ENCODE measurements at places on chromosomes 3 and 15.

GRCh38 chr3:10962481-10963036, 30.0 kb upstream of the SLC6A1 start:
- no peak for DNase-seq

DNA sequence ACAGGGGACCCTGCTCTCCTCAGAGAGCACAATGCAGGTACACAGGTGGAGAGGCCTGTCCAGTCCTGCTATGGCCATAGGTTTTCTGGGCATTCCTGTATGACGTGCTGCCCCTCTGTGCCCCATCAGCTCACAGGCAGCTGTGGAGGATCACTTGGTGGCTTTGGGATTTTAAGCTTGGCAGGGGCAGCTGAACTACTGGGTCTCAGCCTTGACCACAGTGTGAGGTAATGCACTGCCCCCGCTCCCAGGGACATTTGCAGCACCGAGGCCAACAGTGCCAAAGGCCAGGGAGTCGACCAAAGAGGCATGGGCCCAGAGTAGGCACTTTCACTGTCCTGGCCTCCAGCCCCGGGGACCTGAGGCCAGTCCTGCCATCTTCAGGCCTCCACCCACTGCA, 46.2 kb downstream of the ZDHHC3 start:
- no peak for DNase-seq

DNA sequence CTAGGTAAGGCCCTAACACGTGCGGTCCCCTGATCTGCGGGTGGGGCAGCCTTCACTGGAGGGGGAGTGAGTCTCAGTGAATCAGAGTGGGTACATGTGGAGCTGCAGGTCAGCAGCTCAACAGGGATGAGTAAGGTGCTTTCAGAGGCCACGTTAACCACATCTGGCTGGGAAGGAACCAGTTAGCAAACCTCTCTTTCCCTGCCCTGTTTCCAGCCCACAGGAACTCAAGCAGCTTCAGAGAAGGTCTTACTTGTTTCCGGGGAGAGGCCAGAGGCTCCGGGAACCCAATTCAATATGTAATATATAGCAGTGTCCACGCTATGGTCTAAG, 175.3 kb downstream of the XXYLT1 start:
- DNase-seq = no peak

- peak; percentile 93 for DNase-seq
Measured at GRCh38 chr3:190345027-190345821, 23.0 kb upstream of the CLDN1 start.

DNA sequence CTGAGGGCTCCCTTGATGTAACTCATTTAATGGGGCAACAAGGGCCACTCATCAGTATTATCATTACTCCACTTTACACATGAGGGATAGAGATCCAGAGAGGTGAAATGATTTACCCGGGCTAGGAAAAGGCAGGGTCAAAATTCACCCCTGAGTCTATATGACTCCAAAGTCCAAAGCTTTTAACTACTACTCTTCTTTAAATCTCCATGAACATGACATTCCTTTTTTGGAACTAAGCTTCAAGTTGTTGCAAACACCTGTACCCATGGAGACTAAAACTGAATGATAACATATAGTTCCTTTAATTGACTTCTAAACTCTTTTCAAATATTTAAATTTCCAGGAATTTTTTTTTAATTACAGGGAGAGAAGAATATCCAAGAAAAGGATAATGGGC, 292.9 kb upstream of the GADL1 start:
- DNase-seq = no peak

GRCh38 chr15:60928210-60928609, 300.9 kb downstream of the RORA start:
- no peak for DNase-seq

DNA sequence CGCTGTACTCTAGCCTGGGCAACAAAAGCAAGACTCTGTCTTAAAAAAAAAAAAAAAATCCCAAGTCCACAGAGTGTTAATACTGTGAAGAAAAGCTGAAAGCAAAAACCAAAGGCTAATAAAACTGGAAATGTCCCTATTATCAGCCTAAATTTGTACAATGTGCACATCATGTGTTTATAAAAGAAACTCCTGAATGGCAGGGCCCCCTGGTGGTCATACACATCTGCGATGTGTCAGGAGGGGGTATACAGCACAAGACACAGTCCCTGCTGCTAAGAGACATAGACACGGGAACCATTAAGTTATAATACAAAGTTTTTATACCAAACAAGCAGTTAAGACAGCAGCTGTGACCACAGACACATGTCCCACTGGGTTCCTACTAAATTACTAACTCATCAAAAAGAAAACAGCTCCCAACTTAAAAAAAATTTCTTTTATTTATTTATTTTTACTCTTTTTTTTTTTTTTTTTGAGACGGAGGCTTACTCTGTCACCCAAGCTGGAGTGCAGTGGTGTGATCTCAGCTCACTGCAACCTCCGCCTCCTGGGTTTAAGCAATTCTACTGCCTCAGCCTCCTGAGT, 31.0 kb downstream of the IDH2 start:
- peak; percentile 83 for DNase-seq

DNA sequence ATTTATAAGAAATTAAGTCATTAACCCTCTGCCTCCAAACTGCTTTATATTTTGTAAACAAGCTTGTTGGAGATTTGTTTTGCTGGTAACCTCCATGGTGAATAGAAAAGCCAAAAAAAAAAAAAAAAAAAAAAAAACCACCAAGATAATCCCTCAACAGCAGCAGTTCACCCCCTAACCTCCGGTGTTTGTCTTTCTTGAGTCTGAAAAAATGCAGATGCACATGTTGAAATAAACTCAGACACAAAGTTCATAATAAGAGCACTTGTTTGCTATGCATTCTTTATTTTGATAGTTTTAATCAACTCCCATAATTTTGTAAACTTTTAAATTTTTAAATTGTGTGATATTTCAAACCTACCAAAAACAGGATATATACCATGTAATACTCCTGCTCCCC, 1.8 kb upstream of the PLCH1 start:
- no peak for DNase-seq

DNA sequence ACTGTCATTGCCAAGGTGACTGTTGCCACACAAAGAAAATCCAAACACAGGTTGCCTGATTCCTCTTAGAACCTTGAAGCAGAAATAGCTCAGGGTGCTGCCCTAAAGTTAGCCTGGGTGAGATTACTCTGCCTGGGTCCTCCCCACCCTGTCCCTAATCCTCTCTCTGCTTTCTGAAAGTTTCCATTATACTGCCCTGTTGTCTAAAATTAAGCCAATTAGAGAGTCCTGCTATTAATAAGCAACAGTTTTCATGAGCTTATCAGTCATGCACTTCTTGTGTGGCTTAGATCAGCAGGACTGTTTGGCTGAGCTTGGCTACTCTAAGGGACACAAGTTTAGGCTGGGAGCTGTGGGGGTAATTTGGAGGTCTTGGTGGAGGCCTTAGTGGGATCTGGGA, 334.7 kb upstream of the LRRFIP2 start:
- no peak for DNase-seq

DNA sequence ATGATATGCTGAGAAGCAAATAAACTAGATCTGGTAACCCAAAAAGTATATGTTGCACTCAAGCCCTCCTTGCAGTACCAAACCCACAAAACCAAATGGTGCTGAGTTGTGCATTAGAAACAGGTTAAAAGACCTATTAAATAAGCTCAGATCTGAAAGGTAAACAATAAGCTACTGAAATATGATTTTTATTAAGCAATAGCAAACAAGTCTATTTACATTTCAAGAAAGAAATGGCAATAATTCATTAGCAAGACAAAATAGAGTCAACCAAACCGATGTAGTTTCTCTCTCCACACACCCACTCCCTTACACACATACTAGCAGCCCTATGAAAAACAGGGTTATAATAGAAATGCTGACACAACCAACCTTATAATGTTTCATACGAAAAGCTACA, 760.3 kb downstream of the FHIT start:
- DNase-seq = no peak

DNA sequence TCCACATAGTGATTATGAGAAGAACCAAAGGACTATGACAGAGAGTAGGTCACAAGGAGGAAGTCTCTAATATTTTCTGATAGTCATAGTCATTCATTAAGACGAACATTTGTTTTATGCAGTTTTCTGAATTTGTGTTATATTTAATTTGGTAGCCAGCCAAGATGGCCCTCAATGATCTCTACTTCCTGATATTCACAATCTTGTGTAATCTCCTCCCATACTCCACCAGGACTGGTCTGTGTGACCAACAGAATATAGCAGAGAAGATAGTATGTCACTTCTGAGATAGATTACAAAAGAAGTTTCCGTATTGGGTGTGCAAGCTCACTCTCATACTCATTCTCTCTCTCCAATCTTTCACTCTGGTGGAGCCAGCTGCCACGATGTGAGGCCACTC, 30.8 kb downstream of the HLTF start:
- DNase-seq = no peak

GRCh38 chr3:63559884-63560283, 92.6 kb upstream of the SNTN start:
- no peak for DNase-seq

DNA sequence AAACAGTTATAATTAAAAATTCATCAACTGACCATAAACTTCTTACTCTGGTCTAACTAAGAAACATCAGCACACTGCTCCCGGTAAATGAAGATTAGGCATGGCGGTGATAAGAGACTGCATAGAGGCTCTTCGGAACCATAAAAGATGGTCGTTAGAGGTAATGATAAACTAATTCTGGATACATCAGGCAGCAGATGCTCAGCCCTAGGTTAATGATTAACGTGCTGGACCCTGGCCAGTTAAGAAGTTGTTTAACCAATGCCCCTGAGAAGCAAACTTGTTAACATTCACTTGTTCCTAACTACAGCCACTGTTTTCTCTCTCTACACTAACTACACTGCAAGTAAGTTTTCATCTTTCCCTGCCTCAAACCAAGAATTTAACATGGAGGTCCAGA, 111.5 kb downstream of the PDZRN3 start:
- no peak for DNase-seq

DNA sequence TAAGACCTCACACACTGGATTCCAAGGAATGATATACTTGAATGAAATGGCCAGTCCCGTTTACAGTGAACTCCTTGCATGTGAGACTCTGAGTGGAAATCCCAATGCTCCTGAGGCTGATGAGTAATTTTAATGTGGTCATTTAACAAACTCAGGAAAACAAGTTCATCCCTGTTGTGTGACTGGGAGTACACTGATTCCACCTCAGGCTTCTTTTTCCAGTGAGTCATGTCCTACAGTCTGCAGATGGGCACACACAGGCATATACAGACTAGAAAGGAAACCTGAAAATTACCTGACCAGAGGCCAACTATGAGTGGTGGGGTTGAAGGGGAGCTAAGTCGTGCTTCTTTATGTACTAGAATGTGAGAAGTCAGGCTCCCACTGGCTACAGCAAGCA, 5.8 kb downstream of the SQOR start:
- peak; percentile 92 for DNase-seq

DNA sequence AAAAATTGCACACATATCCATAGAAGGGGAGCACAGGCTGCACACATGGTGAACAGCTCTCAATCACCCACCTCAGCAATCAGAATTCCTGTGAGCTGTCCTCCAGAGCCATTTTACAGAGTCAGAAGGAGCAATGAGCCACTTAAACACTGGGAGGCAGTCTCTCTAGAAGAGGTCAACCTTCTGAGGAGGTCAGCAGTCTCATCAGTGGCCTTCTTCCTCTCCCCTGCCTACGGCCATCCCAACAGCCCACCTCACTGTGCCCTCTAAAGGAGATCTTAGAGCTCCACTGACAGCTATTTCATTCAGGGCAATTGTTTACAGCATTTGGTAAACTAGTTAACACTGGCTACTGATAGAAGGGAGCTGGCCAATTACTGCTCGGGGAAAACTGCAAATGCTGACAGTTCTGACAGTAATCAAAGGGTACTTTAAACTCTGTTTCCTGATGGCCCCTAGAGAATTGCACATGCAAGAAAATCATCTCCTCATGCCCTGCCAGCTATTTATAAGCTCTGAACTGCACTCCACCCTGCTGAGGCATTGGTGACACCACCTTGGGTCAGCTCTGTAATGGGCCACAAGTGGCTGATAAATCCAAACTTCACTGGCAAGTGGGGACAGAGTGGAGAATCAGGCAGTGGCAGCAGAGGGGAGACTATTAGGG, 42.1 kb upstream of the TSPAN3 start:
- peak; percentile 6 for DNase-seq

- DNase-seq = no peak
Measured at GRCh38 chr3:50204804-50205412, at the start of gene SLC38A3. TSS of gene SLC38A3 (plus strand) at chr3:50205271. CDS start at chr3:50214200, 8,929 bp downstream.

DNA sequence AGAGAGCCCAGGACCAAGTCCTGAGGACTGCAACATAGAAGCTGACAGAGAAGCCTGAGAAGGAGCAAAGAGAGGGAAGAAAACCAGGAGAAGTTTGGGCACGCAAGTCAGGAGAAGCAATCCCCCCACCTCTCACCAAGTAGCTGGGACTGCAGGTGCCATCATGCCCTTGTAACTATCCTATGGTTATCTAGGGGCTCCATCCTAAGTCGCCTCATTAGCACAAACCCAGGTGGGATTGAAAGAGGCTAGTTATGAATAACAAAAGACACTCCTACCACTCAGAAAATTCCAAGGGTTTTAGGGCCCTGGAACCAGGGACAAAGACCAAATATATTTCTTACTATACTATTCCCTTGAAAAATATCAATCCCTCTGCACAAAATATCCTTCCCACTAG, 53.5 kb downstream of the CCR4 start:
- no peak for DNase-seq

DNA sequence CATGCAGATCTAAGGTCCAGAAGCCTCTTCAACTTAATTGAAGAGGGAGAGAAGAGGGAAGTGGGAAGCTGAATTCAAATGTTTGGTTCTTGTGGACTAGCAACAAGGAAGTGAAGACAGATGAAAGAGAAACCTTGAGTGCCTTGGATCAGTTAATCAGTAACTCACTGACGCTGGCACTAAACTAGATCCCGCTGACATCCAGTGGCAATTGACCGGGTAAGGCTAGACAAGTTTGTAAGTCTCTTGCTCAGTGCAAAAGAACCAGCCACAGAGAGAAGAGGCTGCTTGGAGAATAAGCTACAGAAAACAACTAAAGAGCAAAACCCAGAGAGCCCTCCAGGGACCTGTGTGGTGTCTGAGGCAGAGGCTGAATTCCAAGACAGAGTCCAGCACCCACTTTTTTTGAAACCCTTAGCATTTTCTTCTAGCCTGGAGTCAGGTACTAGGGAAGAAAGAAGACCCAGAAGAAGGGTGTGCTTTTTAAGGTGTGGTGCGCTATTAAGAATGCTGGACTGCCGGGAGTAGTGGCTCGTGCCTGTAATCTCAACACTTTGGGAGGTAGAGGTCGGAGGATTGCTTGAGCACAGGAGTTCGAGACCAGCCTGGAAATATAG, 6.9 kb downstream of the PLCH1 start:
- DNase-seq = no peak

GRCh38 chr3:66744521-66744920, 243.7 kb upstream of the LRIG1 start:
- DNase-seq = peak; percentile 36

- no peak for DNase-seq
Measured at GRCh38 chr3:120601554-120601953, 5.4 kb downstream of the NDUFB4 start.

- DNase-seq = peak; percentile 82
Measured at GRCh38 chr15:44034334-44034733, 160.7 kb downstream of the FRMD5 start.

GRCh38 chr3:38560996-38561717, 65.0 kb downstream of the EXOG start:
- no peak for DNase-seq

GRCh38 chr3:98903705-98904481, 2.4 kb upstream of the DCBLD2 start:
- no peak for DNase-seq
